ENCODE measurements at places on chromosomes 16 and 17.
A peak's percentile ranks its signal among the peaks of the same experiment; 100 is the strongest.

GRCh38 chr17:1951920-1952319 lies 73.2 kb downstream of the RTN4RL1 start:
- no peak for DNase-seq

DNA sequence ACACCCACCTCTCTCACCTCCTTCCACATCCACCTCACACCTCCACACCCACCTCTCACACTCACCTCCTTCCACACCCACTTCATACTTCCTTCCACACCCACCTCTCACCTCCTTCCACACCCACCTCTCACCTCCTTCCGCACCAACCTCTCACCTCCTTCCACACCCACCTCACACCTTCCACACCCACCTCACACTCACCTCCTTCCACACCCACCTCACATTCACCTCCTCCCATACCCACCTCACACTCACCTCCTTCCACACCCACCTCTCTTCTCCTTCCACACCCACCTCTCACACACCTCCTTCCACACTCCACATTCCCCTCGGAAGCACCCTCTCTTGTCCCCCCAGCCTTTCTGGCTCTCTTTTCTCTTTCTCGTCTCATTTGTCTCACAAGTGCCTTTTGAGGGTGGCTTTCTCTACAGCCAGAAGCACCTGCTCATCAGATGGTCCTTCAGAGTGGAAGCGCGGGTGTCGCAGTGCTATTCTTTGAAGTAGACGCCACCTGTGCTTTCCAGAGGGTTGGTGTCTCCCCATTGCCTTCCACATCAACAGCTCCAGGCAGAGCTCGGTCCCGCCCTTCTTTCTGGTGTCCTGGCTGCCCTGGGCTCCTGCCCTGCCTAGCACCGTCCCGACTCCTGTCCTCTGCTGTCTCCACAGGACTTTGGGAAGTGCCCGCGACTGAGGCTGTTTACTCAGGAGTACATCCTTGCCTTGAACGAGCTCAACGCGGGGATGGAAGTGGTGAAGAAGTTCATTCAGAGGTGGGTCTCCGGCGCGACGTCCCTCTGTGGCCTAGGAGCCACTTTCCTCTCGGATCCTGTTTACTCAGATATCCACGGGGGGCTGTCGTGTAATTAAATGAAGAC lies 109.4 kb upstream of the PLCG2 start:
- DNase-seq = no peak

DNA sequence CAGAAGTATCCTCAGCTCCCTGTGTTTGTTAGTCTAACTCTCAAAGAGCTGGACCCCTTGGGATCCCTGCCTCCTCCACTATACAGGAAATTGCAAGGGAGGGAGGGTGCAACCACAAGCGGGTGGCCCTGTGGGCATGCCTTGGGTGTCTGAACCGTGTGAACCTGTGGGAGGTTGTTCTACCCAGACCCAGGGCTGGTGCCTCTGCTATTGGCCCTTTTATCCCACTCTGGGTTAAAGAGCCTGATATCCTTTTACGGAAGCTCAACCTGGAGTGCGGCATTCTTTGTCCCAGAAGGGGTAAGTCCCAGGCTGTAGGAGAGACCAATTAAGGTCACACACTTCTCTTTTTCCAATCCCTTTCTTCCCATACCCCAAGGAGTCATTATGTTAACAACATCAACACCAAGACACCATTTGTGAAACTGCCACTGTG lies 53.4 kb downstream of the ARSG start:
- DNase-seq = peak; percentile 31

DNA sequence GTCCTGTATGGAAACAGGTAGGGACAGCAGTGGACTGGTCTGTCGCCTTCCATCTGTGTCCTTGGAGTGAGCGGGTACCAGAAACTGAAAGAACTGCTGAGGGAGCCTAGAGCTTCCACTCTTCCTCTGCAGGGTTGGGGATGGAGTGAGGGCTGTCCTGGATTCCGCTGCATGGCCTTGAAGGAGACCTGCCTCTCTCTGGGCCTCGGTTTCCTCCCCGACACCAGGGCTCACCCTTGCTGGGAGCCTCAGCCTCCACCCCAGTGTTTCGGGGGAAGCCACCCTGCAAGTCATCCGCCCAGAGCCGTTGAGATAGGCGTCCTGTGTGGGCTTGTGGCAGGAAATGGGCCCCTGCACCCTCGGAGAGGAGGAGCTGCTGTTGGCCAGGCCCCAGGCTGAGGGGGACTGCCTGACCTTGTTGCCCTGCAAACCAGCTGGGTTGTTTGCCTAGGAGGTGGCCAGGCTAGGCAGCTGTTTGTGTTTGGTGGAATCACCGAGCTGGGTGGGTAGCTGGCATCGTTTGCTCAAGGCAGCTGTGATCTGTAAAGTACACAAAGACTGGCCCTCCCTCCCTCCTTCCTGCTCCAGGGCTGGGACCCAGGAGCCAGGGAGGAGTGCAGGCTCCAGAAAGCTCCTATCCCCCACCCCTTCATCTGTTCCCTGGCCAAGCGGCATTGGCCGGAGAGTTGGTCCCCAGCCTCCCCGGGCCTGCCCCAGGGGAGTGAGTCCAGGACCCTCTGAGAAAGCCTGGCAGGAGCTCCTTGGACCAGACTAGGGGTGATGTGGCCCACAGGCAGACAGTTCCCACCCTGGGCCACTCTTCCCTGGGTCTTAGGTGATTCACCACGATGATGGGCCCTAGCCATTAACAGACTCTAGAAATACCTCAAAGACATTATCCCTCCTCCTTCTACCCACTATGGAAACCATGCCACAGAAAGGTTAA lies 1.3 kb downstream of the RAB37 start:
- no peak for DNase-seq

GRCh38 chr17:11921296-11921695 lies 76.0 kb downstream of the ZNF18 start:
- DNase-seq = no peak

DNA sequence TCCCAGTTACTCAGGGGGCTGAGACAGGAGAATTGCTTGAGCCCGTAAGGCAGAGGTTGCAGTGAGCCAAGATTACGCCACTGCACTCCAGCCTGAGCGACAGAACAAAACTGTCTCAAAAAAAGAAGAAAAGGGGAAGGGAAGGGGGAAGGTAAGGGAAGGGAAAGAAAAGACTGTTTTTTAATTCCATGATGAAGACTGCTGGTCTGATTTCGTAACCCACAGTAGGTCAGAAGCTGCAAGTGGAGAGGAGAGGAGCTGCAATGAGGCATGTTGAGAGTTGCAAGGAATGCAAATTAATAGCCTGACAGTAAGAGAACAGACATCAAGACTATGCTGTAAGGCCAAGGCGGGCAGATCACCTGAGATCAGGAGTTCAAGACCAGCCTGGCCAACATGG lies 33.3 kb downstream of the HELZ start:
- DNase-seq = peak; percentile 64

DNA sequence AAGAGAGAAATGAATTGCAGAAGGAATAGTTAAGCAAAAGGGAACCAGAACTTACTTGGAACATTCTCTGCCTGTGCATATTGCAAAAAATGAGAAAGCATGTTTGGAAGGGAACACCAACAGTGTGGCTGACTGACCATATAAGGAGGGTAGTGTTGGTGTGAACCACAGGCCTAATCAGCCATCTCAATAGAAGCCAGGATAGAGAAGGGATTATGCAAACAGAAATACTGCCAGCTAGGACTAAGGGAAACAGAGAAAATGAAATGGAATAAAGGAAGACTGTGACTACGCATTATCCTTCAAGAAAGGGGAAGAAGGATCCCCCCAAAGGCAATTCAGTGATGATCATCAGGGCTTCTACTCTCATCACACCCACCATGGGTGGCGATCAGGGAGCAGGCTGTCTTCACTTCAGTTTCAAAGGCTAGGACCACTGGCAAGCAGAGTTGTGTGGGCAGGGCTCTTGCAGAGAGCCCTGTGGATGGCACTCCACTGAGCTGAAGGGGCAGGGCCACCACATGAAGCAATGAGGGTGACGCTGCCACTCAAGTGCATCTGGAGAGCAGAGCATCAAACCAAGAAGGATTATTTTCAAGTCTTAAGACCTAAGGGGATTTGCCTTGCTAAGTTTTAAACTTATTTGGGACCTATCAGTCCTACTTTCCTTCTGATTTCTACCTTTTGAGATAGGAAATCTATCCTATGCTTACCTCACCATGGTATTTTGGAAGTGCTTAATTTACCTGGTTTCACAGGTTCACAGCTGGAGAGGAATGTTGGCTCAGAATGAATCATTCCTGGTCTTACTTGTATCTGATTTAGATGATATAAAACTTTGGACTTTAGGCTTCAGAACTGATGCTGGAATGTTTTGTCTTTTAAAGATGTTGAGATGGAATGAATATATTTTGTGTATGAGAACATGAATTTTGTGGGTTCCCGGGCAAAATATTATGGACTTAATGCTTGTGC lies 140.5 kb downstream of the SSH2 start:
- DNase-seq = peak; percentile 33

DNA sequence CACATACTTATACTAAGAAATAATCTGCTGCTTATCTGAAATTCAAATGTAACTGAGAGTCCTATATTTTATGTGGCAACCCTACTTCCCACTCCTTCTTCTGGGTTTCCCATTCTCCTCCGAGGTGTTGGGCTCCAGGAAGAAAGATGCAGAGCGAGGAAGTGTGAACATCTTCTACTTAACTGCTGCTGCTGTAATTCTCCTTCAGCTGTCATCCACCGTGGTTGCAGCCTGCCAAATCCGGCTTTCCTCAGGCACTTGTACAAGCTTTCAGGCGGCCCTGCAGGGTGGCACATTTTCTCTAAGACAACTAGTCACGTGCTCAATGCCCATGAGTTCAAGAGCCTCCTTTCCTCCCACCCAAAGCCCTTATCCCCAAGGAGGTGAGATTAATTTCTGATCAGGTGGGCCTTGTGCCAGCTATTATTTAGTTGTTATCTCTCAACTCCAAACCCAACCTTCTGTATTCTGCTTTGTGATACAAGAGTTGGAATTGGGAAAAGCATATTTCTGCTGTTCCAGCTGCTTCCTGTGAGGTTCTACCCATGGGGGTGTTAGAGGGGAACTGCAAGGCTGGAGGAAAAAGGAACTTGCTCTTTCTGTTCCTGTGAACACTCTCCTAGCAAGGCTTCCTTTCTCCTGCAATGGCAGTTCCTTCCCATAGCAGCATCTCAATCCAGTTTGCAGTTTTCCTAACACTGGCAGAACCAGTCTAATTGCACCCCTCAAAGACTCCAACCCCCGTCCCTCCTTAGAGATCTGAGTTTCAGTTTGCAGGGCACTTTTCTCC lies 67.6 kb upstream of the RBBP6 start:
- no peak for DNase-seq

DNA sequence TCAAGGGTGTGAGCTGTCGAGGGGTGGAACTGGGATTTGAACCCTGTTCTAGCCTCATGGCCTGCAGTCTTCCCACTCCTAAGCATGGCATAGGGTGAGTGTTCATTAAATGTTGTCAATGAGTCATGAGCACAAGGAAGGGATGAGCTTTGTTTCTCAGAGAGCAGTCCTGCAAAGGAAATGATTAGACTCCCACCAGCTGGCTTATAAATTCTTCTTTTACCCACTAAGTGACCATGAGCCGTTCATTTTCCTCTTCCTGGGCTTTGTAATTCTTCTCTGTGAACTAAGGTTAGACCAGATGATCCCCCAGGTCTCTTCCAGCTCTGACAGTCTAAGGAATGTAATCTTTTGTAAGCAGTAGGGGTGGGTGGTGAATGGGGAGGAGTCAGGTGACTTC lies 47.9 kb upstream of the HNF1B start:
- DNase-seq = peak; percentile 84

GRCh38 chr16:88905563-88905962 lies 39.1 kb upstream of the PABPN1L start:
- no peak for DNase-seq

DNA sequence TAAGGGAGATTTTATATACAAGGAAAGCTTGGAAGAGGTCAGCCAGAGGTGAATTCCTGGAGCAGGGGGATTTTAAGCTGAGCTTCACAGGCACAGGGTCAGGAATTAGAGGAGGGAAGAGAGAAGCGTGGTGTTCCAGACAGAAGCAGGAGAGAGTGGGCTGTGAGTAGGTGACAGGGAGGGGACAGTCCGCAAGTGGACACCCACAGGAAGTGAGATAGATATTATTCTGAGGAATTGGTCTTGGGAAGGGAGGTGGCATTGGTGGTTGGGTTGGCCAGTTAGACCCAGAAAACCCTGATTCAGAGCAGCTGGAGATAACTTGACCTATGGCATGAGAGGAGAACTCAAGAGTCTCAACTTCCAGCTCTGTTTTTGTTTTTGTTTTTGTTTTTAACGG lies 14.7 kb downstream of the PHB1 start:
- no peak for DNase-seq

DNA sequence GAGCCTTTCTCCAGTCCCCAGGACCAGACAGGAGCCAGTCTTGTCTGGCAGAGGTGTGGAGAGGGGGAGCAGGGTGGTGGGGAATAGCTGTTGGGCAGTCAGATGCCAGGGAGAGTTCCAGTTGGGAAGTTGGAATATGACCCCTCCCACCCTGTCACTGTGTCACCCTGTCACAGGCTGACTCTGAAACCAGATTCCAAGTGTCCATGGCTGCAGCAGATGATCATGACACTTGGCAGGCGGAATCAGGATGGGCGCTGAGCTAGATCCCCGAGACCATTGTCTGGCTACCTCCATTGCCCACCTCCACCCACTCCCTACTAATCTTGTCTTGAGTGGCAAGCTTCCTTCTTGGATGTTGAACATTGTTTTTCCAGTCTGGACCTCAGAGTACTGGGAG lies 9.2 kb upstream of the NFATC3 start:
- no peak for DNase-seq

- peak; percentile 78 for DNase-seq
Observed at GRCh38 chr16:70529051-70529777, 5.6 kb downstream of the SF3B3 start.

- peak; percentile 49 for DNase-seq
Observed at GRCh38 chr16:10575506-10576130, 4.8 kb downstream of the EMP2 start.

- DNase-seq = no peak
Observed at GRCh38 chr17:66262767-66263166, 33.6 kb upstream of the APOH start.

DNA sequence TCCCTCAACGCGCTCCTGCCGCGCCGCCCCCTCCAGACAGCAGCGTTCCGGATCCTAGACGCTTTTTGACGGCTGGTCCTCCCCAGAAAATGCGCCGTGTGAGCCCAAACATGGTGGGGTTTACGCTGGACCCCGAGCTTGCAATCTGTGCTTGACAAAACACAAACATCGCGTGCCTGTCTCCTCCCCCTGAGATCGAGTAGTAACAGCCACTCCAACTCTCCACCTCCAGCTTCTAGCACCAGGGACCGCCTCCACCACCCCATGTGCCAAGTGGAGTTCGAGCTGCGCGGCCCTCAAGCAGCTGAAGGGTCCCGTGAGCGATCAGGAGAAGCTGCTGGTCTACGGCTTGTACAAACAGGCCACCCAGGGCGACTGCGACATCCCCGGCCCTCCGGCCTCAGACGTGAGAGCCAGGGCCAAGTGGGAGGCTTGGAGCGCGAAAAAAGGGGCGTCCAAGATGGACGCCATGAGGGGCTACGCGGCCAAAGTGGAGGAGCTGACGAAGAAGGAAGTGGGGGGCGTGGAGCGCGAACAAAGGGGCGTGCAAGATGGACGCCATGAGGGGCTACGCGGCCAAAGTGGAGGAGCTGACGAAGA lies 656 bp upstream of the GEMIN4 start:
- DNase-seq = peak; percentile 46

Measured in EH (cell line).